ENCODE measurements at places on chromosomes 2 and 18.

DNA sequence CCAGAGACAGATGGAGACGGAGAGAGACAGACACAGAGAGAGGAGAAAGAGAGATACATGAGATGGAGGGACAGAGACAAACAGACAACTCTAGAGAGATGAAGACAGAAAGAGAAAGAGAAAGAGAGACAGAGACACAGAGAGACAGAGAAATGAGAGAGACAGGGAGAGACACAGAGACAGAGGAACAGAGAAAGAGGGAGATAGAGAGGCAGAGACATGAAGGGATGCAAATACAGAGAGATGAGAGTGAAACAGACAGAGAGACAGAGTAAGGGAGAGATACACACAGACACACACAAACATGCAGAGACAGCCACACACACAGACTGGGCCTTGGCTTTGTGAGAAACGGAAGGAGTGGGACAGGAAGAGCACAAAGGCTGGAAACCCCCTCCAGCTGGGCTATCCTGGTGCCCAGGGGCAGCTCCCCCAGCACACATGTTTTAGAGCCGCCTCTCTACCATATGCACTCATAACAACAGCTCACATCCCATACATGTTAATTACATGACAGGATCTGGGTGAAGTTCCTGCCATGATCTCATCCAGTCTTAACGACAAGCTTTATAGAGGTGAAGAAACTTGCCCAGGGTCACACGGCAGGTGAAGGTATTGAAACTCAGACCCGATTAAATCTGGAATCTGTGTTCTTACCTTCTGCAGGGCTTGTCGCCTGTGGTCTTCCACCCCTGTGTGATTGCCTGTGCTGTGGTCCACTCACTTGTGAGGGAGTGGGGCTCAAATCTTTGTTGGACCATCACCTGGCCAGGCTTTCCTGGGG lies 32.4 kb downstream of the IL18R1 start:
- no peak for DNase-seq

- peak; percentile 98 for DNase-seq
Observed at GRCh38 chr18:63207143-63207790, 112.3 kb downstream of the BCL2 start.

- no peak for DNase-seq
Observed at GRCh38 chr2:39433586-39434195, 3.4 kb downstream of the MAP4K3 start.

DNA sequence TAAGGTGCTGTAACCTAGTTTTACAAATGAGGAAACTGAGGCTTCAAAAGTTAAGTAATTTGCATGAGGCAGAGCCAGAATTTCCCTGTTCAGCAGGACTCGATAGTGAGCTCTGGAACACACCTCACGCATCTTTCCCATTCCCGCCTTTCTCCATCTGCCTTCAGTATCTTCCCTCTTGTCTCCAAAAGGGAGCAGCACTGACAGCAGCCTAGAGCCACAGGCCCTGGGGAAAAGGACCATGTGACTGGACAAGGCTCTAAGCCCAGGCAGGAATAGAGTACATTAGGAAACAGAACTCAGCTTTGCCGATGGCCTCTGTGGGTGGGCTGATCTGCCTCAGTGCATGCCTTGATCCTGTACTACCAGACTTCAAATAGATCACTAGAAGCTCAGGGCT lies 21.5 kb downstream of the GPR155 start:
- no peak for DNase-seq

Data from DMS79 treated with DMSO at 0.1 percent for 48 hours (cell line).